ENCODE measurements at places on chromosomes 4 and X.
A peak's percentile ranks its signal among the peaks of the same experiment; 100 is the strongest.

DNA sequence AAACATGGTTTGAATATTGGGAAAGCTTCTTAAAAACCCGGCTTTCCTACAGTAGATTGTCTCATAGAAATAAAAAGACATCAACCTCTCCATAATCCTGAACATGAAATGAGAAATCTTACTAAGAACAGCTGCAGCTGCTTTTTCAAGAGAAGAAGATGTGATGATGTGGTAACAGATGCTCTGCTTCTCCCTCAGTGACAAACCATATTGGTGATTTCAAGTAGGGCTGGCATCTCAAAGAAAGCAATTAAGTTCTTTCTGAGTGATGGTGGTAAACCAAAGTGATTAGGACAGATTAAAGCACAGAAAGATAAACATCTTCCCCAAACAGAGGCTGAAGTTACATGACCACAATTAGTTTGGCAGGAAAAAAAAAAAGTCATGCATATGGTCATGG lies 1477.7 kb downstream of the RAPGEF2 start:
- DNase-seq = no peak

DNA sequence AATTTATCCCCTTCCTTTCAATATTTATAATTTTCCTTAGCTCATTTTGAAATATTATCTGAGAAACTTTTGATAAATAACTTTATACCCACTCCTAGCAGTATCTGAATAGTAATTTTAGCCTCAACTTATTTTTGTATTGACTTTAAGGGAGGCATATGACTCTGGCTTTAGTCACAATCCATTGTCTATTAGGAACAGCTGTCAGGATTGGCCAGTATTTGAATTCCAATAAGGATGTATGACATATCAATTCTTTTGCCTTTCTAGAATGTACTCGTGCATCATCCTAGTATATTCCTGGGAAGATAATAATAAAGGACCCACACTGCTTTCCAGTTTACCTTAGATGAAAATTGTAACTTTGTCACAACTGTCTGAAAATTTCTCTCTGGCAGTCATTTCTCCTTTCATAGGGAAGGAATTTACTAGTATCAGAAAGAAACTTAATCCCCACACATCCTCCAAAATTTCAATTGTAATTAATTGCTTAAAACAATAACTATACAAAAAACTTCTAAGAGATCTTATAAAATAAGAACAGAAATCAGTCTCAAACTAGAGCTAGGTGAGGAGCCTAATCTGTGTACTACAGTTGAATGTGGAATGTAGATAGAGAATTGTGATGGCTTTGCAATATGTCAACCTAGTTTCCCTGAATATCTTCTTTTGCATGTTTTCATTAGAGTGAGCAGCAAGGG lies 121.0 kb upstream of the EPHA5 start:
- peak; percentile 3 for DNase-seq

DNA sequence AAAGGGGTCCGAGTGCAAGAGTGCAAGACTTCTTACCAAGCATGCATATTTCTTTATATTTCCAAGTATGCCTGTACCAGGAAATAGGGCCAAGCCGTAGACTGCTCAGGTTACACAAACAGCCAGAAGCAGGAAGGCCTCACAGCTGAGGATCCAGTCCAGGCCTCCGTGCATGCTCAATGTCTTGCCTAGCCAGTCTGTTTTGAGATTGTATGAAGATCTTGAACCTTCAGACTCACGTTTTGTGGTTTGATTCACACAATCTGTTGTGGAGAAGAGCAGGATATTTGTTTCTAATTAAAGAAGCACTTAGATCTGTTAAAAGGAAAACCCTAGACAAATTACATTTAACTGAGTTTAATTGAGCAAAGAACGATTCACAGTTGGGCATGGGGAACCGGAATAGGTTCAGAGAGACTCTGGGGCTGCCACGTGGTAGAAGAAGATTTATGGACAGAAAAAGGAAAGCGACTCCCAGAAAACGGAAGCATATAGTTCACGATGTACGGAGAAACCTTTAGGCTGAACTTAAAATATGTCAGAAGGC lies 1.2 kb downstream of the MGST2 start:
- peak; percentile 26 for DNase-seq

GRCh38 chr4:6056976-6057766 lies 38.9 kb upstream of the C4orf50 start:
- DNase-seq = no peak

GRCh38 chr4:41145571-41146078 lies 68.7 kb downstream of the APBB2 start:
- peak; percentile 63 for DNase-seq
